ENCODE measurements at places on chromosomes 6 and 20.
A peak's percentile ranks its signal among the peaks of the same experiment; 100 is the strongest.

DNA sequence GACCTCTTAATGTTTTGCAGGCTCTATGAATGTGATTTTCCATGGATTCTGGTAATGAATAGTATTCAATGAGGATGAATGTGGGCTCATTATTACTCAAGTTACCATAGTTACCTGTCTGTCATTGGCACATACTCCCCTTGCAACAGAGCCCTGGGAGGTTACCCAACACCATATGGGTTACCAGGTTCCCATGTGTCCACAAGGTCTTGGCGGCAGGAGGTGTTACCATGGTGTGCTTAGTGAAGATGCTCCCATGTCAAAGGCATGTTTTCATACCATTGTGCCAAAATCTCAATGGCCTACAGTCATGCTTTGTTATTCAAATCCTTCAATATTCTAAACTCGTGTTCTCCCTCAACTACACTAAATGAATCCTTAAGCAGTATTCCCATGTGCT lies 232.5 kb downstream of the HDGFL1 start:
- no peak for DNase-seq

DNA sequence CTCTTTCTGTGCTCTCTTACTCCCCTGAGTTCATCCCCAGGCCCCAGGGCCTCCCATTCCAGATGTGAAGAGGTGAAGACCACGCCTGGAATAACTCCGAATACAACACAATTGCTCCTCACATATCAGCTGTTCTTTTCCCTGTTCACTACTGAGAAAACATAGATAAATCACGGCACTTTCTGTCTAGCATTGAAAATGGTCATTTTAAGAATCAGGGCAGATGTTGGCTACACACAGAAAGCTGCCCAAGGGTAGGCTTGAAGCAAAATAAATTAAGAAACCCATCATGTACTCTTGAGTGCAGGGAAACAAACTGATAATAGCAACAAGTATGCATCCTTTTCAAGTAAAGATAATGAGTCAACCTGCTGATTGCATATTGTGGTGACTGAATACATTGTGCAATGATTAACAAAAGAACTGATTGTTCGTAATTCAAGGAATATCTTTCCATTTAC lies 382.5 kb downstream of the PRKN start:
- no peak for DNase-seq

GRCh38 chr20:51223183-51223720 lies 200.3 kb upstream of the KCNG1 start:
- no peak for DNase-seq

- peak; percentile 31 for DNase-seq
Measured at GRCh38 chr6:39347906-39348585, 25.5 kb upstream of the KCNK16 start.

DNA sequence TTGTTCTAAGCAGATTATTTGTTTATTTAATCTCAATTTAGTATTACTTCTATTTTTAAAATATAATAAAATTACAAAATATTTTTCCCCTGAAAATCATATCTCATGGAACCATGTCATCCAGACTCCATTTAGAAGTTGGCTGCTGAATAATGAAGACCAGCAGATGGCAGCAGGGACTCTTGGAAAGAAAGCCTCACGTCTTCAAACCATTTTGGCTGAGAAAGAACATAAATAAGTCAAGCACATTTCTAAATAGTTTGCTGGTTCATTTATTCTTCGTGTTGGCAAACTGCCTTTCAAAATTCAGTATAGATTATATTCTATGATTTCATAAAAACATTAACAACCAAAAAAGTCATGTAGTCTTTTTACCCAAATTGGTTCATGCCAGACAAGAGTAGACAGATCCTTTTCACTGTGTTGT lies 71.7 kb downstream of the RCAN2 start:
- no peak for DNase-seq

DNA sequence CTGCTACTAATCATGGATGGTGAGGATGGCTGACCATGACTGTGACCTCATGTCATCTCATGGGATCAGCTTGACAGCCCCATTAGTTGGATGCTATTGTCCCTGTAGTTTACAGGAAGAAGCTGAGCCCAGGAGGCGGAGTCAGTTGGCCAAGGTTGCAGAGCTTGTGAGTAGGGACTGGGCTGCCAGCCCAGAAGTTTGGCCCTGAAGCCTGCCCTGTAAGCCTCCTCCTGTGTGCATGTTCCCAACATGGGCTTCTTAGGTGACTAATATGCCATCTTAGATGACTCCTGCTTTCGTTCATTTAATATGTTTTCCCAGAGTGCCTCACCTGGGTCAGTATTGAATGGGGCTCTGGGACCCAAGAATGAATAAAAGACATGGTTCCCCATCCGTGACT lies 6.9 kb downstream of the EDN3 start:
- DNase-seq, result no peak
